ENCODE measurements at places on chromosomes 16 and 17.

DNA sequence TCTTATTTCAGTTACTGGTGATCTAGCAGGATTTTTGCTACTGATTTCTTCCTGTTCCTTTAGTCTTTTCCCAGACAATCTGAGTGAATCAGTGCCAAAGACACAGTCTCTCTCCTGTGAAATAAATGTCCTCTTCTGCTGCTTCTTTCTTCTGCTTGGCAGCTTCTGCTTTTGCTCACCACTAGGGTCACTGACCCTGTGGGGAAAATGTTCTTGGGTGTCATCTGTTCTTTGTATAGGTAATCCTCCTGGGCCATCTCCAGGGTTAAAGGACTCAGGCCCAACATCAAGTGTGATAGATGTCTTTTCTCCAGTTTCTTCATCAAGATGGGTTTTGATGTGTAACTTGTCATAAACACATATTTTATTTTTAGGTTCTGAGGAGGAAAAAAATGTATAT, 5.2 kb downstream of the PALB2 start:
- DNase-seq: no peak

DNA sequence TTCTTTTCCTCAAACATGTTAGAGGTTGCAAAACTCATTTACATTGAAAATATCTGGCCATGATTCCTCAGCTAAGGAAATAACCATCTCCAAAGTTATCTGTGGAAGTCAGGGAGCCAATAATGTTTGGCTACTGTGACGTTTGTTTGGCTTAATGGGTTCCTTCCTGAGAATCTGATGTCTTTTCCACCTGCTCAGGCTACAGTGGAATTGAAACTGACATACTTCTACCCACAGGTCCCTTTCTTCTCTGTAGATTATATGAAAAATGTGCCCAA, 221.1 kb upstream of the XYLT1 start:
- no peak for DNase-seq

DNA sequence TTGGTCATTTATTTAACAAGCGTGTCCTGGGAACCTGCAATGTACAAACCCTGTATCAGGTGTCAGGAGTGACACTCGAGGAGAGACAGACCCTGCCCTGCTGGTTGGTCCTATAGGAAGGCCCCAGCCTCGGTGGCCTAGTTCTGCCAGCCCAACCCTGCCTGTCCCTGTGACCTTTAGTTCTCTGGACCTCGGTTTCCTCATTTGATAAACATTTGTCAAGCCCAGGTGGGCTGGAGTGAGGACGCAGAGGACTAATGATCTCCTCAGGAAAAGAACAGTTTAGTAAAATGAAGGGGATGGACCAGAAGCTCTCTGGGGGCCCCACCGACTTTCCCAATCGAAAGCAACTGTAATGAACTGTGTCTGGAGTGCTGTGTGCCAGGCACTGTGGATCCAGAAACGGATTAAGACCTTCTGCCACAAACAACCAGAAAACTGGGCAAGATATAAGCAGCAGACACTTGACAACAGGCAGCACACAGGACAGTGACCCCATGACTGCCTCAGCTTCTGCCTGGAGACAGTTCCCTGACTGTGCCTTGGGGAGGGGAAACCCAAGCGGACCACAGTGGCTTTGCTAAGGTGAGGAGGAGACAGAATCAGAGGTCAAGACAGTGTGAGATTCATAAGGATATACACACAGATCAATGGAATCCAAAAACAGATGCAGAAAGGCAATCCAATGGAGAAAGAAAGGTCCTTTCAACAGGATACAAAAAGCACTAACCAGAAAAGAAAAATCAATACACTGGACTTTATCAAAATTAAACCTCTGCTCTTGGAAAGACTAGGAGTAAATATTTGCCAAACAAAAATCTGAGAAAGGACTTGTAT, 8.8 kb downstream of the PRCD start:
- DNase-seq: no peak

DNA sequence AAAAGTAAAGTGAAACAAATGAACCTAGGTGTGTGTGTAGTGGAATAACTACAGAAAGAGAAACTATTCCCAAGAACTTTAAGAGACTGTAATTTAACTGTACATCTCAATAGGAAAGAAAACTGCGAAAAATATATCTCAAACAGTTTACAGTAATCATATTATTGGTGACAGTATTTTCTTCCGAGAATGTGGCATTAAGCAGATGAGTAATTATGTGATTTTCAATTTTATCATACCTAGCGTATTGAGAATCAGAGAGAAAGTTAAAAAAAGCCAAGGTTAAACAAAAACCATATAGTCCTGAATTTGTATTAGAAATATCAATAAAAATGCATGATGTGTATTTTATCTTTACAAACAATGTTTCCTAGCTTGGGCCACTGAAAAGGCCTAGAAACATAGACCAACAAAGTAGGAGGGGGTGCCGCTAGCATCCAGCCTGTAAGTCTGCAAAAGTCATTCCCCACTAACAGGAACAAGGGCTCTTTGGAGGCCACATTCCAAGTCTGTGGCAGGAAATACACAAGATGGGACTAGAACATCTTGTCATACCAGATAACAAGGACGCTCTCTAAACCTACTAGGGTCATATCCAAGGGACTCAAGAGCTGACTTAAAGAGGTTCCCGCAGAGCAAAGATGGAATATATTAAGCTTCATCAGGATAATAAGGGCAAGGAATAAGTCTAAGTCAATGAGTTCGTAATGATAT, 20.5 kb downstream of the RNF157 start:
- DNase-seq: no peak

- DNase-seq: no peak
Observed at GRCh38 chr17:82245134-82246039, 16.5 kb downstream of the SLC16A3 start.

GRCh38 chr16:66171578-66171977, 194.9 kb upstream of the CDH5 start:
- DNase-seq: no peak

DNA sequence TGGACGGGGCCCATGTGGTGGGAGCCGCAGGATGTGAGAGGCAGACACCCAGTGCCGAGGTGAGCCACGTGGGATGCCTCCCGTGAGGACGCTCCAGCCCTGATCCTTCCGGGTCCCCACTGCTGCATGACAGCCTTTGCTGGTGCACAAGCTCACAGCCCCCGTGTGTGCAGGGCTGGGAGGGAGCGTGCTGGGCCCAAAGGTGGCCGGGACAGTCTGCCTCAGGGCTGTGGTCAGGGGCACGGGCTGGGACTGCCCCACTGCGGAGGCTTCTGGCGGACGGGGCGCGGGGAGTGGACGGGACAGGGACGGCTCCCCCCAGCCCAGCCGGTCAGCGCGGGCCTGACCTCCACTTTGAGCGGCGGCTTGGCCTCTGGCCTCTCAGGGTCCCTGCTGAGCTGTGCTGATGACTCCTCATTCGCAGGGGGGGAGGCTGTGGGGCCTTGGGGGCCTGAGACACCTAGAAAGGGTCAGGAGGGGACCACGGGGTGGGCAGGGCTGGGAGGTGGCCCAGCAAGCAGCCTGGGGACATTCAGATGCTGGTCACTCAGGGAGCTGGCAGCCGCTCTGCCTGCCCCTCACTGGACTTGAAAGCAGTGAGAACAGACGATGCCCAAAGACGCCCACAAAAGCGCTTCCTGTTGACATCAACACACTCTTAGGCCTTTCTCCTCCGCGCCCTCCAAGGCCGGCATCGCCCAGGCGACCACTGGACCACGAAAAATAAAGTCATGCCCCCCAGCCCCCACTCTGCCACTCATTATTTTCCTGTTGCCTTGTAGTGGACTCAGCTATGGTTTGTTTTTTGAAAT, 9.3 kb upstream of the METRNL start:
- DNase-seq: no peak

- DNase-seq: no peak
Observed at GRCh38 chr17:58680038-58680369, 11.8 kb downstream of the TEX14 start.

DNA sequence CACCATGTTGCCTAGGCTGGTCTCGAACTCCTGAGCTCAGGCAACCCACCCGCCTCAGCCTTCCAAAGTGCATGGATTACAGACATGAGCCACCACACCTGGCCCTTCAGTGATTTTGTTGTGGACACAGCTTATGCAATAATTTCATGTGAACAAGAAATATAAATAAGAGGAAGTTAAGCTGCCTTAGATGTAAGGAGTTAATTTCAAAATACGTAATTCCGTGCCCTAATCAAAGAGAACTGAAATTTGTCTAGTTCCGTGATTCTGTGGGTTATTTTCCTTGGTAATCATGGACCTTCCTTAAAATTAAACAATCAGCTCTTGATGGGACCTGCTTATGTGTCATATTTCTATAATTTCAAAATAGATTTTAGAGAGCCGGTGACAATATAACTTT, 11.9 kb downstream of the TVP23A start:
- no peak for DNase-seq

- no peak for DNase-seq
Observed at GRCh38 chr16:31360251-31360650, 5.3 kb downstream of the ITGAX start.

- no peak for DNase-seq
Observed at GRCh38 chr17:48597778-48598631, 4.4 kb upstream of the HOXB5 start.

DNA sequence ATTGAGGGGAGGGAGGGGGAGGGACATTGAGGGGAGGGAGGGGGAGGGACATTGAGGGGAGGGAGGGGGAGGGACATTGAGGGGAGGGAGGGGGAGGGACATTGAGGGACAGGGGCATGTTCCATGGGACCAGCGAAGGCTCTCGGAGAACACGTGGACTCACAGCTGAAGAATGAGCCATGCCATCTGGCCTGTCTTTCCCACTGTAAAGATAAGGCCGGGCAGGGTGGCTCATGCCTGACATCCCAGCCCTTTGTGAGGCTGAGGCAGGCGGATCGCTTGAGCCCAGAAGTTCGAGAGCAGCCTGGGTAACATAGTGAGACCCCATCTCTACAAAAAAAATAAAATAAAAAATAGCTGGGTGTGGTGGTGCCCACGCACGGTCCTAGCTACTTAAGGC, 32.5 kb downstream of the RPH3AL start:
- no peak for DNase-seq

- DNase-seq: no peak
Observed at GRCh38 chr17:14299280-14300141, 1.4 kb upstream of the HS3ST3B1 start.

- no peak for DNase-seq
Observed at GRCh38 chr17:67992548-67993152, 3.6 kb downstream of the C17orf58 start.

- no peak for DNase-seq
Observed at GRCh38 chr16:53415504-53415903, 18.8 kb upstream of the RBL2 start.

DNA sequence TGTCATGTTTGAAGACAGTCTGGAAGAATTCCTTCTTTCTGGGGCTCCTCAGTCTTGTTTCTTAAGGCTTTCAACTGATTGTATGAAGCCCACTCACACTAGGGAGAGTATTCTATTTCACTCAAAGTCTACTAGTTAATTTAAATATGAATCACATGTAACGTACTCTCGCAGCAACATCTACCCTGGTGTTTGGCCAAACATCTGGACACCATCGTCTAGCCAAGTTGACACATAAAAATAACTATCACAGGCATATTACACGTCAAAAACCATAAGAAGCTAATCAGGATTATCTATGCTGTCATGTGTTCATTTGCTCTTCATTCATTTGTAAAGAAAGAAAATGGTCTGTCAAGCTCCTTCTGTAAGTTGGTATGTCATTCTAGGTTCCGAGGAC, 787.4 kb downstream of the KCNJ2 start:
- DNase-seq: no peak

- DNase-seq: no peak
Observed at GRCh38 chr17:74240618-74241205, 27.3 kb downstream of the TTYH2 start.

DNA sequence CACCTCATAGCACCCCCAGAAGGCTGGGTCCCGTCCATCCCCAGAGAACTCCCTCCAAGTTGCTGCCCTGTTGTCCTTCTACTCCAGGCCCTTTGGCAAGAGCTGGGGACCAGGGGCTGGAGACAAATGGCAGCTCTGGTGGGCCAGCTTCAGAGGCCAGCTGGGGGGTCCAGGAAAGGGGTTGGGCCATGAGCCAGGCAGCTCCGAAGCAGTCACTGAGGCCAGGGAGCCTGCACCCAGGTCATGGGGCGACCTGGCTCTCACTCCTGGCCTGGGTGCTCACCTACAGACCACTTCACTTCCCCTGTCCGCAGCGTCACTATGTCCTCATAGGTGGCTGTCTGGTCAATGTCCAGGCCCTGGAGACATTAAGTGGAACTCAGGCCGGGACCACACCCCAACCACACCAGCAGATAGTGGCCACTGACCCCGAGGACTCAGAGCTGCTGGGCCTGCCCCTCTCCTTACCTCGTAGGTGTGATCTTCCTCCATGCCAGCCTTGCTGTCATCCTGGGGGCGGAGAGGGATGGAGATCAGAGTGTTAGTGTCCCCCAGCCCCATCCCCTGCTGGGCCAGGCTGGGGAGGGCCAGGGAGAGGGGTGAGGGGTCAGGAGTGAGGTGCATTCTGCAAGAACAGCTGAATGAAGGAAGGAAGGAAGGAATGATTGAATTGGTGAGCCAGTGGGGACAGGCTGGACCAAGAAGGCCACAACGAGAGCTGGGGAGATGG, 3.0 kb downstream of the CD79B start:
- DNase-seq: no peak

DNA sequence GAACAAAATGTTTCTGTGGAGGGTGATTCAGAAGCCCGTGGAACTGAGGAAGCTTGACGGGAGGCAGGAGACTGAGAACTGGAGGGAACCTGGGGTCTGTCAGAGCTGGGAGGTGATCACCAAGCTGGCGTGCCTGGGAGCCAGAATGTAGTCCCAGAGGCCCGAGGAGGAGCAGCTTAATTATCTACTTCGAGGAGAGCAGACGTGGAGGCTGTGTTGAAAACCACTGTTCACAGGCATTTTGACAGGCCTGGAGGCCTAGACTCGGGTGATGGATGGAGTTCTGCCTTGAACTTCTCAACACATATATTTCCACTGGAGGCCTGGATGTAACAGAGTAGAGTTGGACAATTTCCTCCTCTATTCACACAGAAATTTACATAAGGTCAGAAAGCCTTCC, 177.7 kb upstream of the SALL1 start:
- no peak for DNase-seq

GRCh38 chr17:45200701-45201100, 21.0 kb upstream of the FMNL1 start:
- no peak for DNase-seq

DNA sequence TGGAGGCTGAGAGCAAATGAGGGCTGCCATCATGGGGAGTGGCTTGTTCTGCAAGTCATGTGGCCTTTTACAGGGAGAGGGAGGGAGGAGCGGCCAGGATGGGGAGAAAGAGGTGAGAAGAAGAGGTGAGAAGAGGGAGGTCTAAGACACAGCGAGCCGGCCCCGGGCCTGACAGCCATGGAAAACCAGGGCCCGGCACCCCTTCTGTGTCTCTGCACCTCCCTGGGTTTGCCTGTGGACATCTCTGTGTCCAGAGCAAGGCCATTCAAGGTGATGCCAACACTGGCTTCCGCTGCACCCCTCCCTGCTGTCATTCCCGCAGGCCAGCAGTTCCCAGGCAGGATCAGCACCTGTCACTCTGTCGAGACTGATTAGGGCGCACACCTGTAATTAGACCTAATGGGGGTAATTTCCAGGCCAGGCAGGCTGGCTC, 75.6 kb downstream of the MGAT5B start:
- DNase-seq: no peak
